ENCODE measurements at places on chromosomes 5 and 9.

- no peak for DNase-seq
Observed at GRCh38 chr5:36659411-36659810, 53.0 kb downstream of the SLC1A3 start.

GRCh38 chr5:52995914-52996313, 6.8 kb downstream of the ITGA2 start:
- no peak for DNase-seq

GRCh38 chr5:97553604-97554452, 370.8 kb upstream of the RIOK2 start:
- DNase-seq: no peak

DNA sequence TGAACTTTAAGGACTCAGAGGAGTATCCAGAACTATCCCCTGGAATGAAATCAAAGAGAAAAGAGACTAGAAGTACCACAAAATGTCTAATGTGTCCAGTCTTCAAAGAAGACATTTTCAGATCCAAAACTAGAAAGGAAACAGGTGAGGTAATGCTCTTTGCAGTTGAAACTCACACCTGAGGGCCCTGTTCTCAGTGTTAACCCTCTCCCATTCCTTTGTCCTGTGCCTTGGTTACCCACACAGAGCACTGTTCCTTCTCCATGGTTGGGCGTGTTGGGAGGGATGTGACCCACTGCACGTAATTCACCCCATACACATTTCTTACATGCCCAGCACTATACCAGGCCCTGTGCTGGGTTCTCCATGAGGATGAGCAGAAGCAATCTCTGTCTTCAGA, 21.3 kb downstream of the MSANTD3 start:
- DNase-seq: no peak

DNA sequence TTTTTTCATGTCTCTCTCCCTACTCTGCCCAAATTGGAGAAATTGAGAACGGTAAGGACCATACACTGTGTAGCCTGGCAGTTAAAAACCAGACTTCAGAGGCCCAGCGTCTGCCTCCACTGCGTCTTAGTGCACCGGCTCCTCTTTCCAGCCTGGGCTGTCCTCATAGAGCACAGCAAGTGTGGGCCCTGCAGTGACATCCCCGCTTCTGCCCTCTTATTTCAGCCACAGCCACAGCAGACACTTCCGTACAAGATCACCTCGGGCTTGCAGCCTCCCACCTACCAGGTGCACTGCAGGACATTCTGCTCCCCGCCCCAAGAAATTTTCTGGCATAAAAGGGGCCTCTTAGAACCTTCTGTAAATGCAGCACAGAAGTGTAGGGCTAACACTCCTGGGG, 21.4 kb upstream of the SMIM23 start:
- no peak for DNase-seq

DNA sequence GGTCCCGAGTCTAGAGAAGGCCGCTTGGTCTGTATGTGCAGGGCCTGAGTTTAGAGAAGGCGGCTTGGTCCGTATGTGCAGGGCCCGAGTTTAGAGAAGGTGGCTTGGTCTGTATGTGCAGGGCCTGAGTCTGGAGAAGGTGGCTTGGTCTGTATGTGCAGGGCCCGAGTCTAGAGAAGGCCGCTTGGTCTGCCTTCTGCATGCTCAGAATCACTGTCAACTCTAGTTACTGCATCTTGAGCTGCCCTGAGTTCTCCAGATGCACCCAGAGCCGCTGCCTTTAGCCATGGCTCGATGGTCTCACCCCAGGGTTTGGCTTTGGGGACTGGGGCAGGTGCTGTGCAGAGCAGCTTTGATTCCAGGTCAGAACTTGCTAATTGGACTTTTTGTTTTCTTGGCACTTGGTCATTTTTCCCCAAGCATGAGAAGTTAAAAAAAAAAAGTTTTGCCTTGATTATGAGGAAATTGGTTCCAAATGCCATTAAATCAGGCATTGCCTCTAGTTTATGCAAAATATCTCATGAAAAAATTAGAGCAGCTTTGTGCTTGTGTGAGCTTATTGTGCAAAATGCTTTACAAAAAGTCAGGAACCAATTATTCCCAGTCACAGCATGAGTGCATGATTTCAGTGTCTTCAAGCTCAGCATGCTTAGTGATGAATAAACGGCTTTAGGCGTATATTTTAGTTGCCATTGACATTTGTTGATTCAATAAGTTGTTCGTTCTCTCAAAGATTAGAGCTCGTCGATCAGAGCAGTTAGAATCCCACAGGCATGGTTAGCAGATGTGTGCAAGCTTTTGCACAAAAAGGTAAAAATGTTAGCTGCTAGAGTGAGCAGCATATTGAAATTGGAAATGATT, 25.4 kb upstream of the EXOC3 start:
- no peak for DNase-seq

DNA sequence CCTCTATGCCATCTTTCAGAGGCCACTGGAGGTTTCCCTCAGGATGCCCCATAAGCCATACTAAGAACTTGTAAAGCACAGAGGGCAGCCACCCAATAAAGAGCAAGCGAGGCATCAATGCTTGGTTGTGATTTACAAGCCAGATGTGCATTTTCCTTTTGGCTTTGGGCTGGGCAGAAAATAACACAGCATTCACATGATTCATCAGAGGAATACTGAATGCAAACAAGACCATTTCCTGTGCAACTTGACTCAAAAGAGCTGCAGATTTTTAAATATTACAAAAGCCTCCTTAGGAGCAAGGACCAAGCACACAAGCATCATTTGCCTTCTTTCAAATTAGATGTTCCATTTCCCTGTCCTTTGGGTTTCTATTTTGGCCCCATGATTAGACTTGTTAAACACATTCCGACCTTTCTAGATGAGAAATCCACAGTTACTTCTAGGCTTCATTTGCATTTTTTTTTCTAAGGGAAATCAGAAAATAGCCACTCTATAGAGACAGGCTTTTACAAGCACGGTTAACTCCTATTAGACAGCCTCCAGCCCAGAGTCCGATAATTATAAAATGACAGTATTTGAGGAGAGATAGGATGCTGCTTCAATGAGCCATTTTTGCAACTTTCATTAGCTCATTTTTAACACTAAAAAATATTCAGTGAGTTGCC, 207.8 kb downstream of the SEMA5A start:
- no peak for DNase-seq

GRCh38 chr5:95731571-95732554, 727 bp downstream of the RHOBTB3 start:
- DNase-seq: no peak

GRCh38 chr9:113381909-113382411, 5.2 kb upstream of the HDHD3 start:
- DNase-seq: no peak

DNA sequence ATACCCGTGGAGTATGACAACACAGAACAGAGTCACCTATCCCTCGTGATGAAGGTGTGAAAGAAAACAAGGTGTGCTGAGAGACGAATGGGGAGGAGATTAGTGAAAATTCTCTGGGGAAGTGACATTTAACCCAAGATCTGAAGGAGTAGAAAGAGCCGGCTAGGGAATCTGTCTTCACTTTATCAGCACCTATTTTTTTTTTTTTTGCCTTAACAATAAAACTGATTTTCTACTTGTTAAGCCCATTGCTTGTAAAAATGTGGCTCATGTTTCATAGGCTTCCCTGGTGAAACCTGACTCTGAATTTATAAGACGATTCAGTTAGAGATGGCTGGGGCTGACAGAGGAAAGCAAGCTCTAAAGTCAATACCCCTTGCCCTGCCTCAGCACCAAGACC, 322.6 kb upstream of the MSX2 start:
- no peak for DNase-seq

DNA sequence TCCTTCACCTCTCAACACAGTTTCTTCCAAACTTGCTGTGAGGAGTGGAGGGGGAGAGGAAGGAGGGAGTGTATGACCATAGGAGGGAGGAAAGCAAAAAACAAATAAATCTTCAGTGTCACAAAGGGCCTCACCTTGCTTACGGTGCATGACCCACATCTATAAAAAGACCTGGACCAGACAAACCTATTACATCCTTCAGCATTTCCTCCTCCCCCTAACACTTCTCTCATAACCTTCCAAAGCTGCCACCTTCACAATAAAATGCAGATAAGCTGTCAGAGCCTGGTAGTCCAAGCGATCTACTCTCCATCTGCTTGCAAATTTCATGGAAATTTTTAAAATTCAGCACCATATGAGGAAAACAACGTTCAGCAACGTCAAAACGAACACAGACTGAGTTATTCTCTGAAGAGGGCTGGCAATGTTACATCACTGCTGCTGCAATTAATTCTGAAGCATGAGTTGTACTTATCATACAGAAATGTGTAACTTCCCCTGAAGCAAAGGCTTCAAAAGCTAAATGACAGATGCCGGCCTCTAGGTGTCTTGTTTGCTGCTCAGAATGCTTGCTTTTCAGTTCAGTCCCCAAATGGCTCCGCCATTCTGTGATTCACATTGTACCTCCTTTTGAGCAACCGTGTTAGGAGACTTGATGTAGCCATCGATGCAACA, 62.9 kb downstream of the EFNA5 start:
- DNase-seq: no peak

DNA sequence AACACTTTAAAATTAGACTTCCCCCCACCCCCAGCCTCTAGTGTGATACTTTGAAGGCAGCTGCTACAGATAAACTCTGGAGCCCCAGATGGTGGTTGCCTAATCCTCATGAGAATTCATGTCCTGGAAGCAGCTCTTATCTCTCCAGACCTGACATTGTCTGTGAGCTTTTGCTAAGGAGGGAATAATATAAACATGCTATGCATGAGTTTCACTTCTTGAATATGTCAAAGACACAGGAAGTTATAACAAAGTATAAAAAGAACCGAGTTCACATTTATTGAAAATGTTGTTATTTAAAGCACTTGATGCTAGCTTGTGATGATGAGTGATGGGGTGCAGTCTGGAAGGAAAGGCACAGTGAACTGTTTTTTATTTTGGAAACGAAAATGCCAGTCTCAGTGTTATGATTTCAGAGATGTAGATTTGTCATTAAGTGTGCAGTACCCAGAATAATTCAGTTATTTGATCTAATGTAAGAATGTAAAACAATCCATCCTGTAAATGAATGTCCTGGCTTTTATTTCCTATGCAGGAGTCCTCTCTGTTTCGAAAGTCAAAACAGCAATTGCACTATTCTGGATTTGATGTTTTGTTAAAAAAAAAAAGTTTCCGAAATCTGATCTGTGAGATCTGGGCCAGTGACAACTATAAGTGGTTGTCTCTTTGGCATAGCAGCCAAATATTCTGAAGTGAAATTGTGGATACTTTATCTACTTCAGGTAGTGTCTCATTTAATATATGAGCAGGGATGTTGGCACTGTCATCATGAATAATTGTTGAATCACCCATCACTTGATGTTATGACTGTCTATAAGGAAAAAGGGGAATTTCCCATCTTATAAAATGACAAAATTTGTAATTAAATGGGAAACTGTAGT, 77.0 kb downstream of the ZCCHC7 start:
- no peak for DNase-seq

DNA sequence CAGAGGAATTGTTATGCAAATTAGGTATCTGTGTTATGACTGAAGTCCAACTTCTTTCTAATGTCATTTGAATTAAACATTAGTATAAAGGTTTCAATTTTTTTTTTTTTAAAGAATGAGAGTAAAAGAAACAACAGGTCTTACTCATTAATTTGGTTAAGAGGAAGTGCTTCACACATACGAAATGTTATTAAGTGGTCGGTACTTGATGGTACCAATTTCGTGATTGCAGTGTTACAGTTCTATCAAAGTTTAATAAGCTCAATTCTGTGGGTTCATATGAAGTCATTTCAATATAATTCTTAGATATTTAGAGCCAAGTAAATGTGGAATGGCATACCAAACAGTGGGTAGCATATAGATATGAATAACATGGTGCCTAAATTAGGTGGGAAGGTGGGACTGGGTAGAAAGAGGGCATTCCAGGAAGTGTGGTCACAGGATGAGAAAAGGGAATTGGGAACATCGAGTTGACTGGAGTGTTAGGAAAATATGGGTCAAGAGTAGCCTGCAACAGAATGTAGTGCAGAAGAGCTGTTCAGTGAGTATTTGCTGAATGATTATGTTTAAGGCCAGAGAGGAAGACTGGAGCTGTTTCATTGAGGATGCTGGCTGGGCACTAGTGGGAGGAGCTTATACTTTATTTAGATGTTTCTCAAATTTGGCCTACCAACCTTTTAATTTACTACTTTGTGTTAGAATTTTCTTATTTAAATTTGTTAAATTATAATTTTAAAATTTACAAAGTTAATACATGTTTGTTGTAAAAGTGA, 34.1 kb upstream of the DHFR start:
- DNase-seq: no peak

- DNase-seq: no peak
Observed at GRCh38 chr9:88536023-88536324, 996 bp downstream of the NXNL2 start.

GRCh38 chr5:37777432-37778130, 62.3 kb downstream of the GDNF start:
- no peak for DNase-seq

GRCh38 chr9:135711391-135711790, 9.4 kb downstream of the KCNT1 start:
- DNase-seq: no peak

DNA sequence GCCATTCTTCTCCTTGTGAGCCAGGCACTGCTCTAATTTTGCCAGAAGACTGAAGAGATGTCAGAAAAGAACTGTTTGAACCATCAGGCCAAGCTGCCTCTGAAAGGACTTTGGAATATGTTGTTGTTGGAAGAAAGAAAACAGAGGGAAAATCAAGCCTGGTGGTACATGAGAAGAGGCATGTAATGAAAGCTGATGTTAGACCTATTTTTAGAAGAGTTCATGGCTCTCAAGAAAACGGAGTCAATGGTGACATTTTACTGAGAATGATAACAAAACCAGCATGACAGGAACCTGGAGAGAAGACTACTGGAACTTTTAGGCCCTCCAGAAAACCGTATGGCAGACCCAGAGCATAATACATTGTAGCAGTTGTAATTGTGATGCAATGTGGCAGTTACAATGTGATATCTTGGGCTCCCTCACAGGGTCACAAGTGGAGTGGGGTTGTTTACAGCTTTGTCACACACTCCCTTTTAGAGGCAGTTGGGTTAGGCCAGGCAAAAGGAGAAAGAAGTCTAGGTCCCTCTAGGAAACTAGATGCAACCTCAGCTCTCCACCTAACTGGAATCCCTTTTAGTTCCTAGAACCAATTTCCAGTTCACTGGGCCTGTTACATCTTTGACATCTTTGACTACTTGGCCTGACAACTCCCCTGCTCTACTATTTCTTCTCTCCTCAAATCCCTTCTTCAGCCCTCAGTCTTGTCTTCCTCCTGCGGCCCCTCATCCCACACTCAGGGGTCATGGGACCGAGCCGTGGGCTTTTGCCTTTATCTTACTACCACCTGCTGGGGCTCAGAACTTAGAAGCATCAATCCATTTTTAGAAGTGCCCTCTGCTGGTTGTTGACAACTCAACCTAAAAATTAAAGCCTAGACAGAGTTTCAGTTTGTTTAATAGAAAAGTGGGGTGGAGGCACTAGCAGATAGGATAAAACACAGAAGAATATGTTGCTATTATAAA, 61.2 kb upstream of the JAK2 start:
- DNase-seq: no peak

GRCh38 chr5:134437340-134437846, 25.7 kb upstream of the CDKN2AIPNL start:
- DNase-seq: no peak

DNA sequence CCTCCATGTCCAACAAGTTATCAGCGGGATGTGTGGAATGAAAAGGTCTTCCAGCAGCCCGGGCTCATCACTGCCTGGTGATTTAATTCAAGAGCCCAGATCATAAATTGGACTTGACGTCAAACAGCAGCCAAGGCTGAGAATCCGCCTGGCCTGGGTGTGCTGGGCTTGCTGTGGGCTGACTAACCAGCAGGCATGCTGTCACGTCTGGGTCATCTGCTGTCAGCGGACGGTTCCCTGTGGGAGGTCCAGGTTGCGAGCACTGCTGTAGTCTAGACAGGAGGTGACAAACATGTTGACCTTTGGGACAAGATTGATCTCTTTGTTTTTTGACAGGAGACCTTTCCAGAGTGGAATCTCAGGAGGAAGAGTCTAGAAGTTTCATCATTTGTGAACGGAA, 289.7 kb downstream of the OSTF1 start:
- no peak for DNase-seq
